ENCODE measurements at places on chromosomes 1 and 21.

- no peak for DNase-seq
Measured at GRCh38 chr1:32394890-32395432, 720 bp upstream of the BSDC1 start.

- DNase-seq: peak; percentile 58
Measured at GRCh38 chr1:3174487-3175247, 105.7 kb downstream of the PRDM16 start.

DNA sequence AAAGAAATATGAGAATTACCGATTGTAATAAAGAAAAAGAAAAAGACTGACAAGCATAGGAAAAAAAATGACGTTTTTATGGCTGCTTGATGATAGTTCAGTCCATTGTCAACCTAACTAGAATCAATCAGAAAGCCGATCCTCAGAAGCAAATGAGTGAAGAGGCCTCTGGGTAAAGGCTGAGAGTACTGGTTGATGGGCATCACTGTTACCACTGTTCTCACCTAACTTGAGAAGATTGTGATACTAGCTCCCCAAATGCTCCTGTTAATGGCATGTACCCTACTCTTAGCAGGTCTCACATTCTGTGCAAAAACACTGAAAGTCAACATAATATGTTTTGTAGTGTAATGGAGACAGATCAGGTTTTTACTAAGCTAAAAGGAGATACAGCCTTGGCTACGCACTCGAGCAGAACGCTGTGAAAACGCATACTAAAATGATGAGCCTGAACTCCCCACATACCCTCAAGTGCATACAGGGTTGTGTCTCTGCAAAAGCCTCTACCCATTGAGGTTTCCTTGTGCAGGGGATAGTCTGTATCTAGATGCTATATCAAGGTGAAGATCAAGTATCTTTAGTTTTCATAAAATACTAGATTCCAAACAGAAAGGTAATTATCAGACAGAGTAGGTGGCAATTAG is 554.6 kb downstream of the SMYD3 start:
- no peak for DNase-seq

- DNase-seq: no peak
Measured at GRCh38 chr1:193355626-193356025, 169.2 kb upstream of the B3GALT2 start.

DNA sequence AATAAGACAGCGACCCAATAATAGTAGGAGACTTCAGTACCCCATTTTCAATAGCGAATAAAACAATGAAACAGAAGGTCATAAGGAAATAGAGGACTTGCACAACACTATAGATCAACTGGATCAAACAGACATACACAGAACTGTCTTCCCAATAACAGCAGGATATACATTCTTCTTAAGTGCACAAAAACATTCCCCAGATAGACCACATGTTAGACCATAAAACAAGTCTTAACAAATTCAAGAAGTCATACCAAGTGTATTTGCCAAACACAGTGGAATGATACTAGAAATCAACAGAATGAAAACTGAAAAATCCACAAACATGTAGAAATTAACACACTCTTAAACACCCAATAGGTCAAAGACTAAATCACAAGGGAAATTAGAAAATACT is 78.0 kb downstream of the LBR start:
- no peak for DNase-seq

- DNase-seq: no peak
Measured at GRCh38 chr21:43873673-43874072, 8.7 kb downstream of the AGPAT3 start.

- DNase-seq: no peak
Measured at GRCh38 chr1:152000964-152001630, 7.4 kb upstream of the S100A10 start.

- DNase-seq: no peak
Measured at GRCh38 chr1:79497193-79497773, 490.8 kb upstream of the ADGRL4 start.

DNA sequence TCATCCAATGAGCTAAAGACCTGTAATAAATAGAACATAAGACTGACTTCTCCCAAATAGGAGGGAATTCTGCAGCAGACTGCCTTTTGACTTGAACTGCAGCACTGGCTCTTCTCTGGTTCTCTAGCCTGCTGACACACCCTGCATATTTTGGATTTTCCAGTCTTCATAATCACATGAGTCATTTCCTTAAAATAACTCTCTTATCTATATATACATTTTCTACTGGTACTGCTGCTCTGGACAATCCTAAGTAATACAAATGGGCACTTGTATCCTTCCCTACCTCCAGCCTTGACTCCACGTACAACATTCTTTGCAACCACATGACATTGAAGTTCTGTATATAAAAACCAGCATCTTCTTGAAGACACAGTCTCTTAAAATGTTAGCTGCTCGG is 429.4 kb upstream of the TMPRSS15 start:
- DNase-seq: no peak

DNA sequence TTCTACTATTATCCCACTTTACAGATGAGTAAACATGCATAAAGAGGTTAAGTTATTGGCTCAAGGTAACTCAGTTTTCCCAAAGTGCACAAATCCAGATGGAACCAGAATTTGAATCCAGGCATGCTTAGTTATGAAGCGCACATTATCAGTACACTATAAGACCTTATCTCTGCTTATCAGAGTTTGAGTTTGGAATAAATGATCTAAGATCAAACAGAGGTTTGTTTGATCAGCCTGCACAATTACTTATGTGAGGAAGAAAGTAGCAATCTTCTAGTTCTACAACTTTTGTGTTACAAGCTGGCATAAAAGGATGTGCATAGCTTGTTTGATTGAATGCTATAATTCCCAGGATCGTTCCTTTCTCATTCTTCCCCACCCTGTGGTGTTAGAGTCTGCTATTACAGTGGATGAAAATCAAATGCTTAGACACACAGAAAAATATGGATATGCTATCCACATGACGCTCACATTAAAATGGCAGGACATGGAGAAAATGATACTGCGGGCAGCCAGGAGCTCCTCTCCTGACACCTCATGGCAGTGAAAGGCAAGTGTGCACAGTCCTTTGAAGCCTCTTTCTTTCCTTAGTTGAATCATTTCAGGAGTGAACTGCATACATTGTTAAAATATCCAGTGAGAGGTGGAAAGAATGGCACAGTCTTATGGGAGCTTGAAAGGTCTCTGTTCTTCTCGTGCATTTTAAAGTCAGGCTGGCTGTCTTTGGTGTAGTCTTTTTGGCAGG is 23.9 kb upstream of the PBX1 start:
- no peak for DNase-seq

DNA sequence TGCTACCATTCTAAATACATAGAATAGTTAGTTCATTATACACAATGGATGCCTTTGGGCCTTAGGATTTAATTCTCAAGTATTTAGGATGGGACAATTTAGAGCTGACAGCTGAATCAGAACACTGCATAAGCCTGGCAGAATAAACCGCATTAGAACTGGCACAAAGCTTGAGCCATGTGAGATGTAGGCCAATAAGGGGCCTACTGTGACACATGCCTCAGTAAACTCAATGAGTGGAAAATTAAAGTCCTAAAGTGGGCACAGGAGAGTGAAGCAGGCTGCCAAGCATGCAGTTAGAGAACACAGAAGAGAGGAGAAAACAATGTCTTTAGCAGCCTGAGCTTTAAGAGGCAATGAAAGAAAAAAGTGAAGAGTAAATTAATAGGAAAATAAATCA is 24.3 kb downstream of the SCYL3 start:
- DNase-seq: no peak

DNA sequence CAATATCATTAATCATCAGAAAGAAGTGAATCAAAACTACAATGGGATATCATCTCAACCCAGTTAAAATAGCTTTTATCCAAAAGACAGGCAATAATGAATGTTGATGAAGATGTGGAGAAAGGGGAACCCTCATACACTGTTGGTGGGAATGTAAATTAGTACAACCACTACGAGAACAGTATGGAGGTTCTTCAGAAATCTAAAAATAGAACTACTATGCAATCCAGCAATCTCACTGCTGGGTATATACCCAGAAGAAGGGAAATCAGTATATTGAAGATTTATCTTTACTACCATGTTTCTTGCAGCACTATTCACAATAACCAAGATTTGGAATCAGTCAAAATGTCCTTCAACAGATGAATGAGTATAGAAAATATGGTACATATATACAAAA is 189.8 kb downstream of the HHIPL2 start:
- no peak for DNase-seq

- no peak for DNase-seq
Measured at GRCh38 chr1:87121711-87122163, 206.9 kb upstream of the LMO4 start.

DNA sequence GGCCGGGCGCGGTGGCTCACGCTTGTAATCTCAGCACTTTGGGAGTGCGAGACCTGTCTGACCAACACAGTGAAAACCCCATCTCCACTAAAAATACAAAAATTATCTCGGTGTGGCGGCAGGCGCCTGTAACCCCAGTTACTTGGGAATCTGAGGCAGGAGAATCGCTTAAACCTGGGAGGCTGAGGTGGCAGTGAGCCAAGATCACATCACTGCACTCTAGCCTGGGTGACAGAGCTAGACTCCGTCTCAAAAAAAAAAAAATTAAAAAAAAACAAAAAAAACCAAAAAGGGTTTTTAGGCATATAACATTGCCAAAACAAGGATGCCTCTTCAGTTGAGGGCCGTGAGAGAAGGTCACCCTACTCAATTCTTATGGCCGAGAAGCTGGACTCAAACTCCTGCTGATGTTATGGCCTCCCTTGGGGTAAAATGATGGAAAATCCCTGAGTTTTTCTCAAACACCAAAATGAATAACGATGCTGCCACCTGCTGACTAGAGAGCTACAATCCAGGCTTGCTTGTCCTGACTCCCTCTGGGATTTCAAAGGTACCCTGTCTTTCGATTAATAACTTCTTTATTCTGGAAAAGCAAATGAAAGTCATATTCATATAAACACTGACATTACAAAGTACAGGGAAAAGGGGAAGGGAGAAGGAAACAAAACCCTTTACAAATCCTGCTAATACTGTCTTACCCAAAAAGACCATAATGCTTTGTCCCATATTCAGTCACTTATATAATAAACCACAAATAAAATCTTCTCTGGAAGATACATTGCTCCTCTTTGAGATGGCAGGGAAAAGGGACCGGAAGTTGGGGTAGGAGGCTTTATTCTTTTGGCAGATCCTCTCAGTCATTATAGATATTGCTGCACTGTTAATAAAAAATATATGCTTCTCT is 10.7 kb downstream of the RAB42 start:
- DNase-seq: peak; percentile 13

- no peak for DNase-seq
Measured at GRCh38 chr1:209715314-209715713, 10.7 kb downstream of the HSD11B1 start.

GRCh38 chr1:223670458-223671159 is 5.1 kb upstream of the CAPN8 start:
- DNase-seq: no peak

DNA sequence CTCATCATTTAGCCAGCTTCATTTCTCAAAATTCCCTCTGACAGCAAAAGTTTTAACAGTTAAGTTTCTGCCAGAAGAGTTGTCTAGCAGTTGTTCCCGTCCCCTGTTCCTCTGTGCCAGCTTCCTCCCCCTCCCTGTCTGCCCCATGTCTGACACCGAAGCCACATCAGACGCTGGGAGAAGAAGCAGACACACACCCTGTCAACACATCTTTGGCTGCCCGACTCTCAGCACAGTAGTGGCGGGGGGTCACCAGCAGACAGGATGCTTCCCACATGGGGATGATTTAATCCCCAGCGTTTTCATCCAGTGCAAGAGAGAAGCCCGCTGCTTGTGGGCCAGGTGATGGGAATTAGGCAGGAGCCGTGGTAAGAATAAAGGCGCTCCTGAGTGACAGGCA is 379.4 kb upstream of the RUNX1 start:
- no peak for DNase-seq

DNA sequence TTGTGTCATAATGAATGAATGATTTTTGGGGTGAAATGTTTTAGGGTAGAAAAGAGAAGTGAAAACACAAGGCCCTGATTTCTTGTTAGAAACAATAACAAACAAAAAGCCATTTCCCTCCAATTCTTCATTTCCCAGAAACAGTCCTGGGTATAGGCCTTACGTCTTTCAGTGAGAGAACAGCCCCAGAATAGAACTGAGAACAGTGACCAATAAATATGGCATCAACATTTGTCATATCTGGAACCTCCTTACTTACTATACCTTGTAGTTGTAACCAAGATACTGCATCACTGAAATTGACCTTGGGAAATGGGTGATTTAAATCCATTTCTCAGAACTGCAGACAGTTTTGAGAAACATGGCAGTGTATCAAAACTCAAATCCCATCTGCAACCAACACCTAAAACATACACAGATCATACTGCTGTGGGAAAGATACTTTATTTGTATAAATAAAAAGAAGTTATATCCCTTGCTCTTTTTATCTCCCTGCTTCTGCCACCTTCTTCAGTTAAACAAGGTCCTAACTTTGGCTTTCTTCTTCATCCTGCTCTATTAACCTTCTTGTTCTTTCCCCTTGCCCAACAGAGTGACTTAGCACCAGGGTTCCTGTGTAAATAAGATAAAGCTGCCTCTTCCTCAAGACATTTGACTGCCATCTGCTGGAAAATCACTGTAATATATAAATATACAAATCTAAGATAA is 19.5 kb downstream of the XKR8 start:
- DNase-seq: peak; percentile 7

- no peak for DNase-seq
Measured at GRCh38 chr1:183806675-183807074, 1.8 kb downstream of the RGL1 start.

DNA sequence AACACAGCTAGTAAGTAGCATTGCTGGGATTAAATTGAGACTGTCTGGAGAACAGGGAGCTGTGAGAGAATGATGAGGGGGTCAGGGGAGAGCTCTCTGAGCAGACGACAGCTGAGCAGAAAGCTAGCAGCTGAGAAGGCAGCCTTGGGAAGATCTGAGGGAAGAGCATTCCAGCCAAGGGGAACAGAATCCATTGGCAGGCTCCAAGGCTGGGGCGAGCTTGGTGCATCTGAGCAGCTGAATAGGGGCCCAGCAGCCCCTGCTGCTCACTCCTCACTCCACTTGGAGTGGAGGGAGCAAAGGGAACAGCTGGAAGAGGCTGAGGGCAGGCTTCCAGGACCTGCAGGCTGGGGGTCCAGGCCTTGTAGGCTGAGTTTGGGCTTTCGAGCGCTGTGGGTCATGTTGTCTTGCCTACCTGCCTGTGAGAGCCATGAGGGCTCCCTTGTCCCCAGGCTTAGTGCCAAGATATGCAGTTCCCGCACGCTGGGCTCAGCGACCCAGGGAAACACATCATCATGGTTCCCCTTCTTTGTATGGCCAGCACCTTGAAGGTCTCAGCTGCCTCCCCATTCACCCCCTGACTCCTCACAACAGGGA is 10.5 kb downstream of the ACOT11 start:
- DNase-seq: no peak

GRCh38 chr1:88685259-88685620 is 1.2 kb downstream of the PKN2 start:
- no peak for DNase-seq

GRCh38 chr1:8171751-8172464 is 145.8 kb upstream of the ERRFI1 start:
- DNase-seq: no peak

GRCh38 chr1:214571281-214571680 is 19.9 kb upstream of the PTPN14 start:
- DNase-seq: no peak

- no peak for DNase-seq
Measured at GRCh38 chr1:185365951-185366350, 48.9 kb upstream of the IVNS1ABP start.

All from C1 segment of cervical spinal cord (tissue), 14 donors.